Kidney capillary endothelial cell (primary cell): ENCODE measurements at places on chromosomes 5 and 9.

DNA sequence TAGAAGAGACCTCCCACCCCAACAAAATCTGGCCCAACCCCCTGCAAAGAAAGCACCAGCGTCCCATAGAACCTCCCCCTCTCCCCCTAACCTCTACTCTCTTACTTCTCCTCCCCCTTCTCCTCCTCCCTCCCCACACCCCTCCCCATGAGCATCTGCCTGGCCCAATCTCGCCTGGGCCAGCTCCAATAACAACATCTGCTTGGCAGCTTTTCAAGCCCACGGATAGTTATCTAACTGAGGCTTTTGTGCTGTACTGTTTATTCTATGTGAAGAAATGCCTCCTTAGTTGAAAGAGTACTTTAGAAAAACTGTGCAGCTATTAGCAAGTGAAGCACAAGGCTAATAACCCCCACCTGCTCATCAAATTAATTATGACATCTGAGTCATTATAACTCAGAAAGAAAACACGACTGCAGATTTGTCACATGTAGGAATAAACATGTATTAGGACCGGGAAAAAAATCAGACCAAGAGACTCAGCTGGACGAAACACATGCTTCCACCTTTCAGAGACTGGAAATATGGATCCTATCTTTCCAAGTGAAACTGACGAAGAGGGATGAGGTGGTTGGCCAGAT lies 42.8 kb downstream of the NFIB start:
- DNase-seq, result peak; percentile 14

- no peak for DNase-seq
These were observed 87.6 kb upstream of the RPS23 start for GRCh38 chr5:82365744-82366228.

DNA sequence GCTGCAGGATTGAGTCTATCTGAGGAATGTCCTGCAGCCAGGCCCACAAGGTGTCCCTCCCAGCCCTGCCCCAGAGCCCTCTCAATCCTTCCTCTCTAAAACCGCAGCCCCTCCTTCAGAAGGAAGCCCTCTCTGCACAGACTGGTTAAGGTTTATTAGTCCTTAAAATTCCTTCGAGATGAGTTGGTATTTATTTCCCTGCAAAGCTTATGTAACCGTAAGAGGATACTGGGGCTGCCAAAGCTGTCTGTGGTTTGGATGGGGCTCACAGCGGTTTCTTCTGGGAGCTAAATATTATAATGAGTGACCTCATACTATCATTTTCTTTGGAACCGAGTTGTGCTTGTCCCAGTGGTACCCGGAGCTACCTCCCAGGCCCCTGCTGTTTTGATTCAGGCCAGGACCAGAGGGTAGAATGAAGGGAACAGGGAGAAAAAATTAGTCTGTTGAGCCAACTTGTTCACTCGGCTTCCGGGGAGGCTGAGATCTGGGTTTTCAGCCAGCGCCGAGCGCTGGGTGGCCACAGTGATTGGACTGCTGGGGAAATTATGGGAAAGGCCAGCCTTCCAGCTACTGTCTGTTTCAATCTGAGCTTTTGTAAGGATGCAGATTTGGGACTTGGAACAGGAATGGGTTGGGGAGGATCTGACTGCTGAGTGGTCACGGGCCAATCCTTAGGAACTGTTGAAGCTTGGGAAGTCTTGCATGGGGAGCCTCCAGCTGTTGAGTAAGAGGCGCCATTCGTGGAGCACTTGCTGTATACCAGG lies 107.5 kb downstream of the NDFIP1 start:
- no peak for DNase-seq

DNA sequence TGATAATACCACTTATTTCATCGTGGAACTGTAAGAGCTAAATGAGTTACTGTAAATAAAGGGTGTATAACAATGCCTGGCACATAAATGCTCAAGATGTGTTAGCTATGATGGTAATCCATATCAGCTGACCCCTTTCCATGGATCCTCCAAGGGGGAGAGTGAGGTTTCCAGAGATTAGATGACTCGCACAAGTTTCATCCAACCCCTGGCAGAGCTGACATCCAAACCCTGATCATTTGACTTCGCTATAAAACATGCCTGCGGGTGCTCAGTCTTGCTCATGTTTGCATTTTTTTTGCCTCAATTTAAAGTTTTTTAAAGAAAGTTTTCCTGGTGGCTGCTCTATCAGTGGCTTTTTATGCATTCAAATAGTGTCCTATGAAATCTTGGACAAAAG lies 145.7 kb upstream of the SMIM23 start:
- DNase-seq, result no peak

- DNase-seq, result no peak
These were observed 408.1 kb upstream of the PIK3R1 start for GRCh38 chr5:67807439-67807888.

DNA sequence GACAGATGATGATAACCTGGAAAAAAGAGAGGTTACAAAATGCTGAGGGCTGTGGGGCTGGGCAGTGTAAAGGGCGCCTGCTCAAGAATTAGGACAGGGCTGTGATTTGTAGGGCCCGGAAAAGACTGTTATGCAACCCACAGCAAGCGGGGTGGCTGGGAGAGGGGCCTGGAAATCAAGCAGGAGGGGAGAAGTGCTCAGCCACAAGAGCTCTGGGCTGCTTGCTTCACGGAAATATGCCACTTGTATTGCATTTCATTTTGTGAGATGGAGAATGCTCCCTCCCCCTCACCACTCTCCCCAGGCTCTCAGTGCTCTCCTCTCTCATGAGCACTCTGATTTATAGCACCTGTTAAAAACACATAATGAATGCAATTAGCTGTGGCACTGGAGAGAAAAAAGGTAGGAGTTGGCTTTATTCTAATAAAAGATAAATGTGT lies 8.4 kb upstream of the HAND1 start:
- DNase-seq, result no peak

GRCh38 chr9:107614765-107615164 lies 125.2 kb upstream of the KLF4 start:
- DNase-seq, result no peak
